Hair follicle dermal papilla cell (primary cell): ENCODE measurements at places on chromosomes 13 and 19. TPM values are rescaled to one million over a fixed set of nuclear protein-coding genes. Genes with fewer than 3 reads are reported as not detected.

The C19orf12 gene
- 49.8 and 54.5 TPM in 2 replicates for total RNA-seq

The ZNF471 gene
- 3.6 and 5.2 TPM in 2 replicates for total RNA-seq

The ELAVL3 gene
- total RNA-seq: 0.73 TPM in 1 of 2 replicates, not detected in the other

The OR4F17 gene
- not detected in 2 replicates for total RNA-seq

The DOCK9 gene
- total RNA-seq: 35.7 and 54.7 TPM in 2 replicates

The LILRA6 gene
- not detected in 2 replicates for total RNA-seq
